ENCODE measurements at places on chromosomes 12 and 14.

- peak; percentile 95 for DNase-seq
Observed at GRCh38 chr12:12899530-12900380, 8.4 kb downstream of the GPRC5A start.

GRCh38 chr12:12281134-12281533 is 14.3 kb upstream of the LRP6 start:
- no peak for DNase-seq

DNA sequence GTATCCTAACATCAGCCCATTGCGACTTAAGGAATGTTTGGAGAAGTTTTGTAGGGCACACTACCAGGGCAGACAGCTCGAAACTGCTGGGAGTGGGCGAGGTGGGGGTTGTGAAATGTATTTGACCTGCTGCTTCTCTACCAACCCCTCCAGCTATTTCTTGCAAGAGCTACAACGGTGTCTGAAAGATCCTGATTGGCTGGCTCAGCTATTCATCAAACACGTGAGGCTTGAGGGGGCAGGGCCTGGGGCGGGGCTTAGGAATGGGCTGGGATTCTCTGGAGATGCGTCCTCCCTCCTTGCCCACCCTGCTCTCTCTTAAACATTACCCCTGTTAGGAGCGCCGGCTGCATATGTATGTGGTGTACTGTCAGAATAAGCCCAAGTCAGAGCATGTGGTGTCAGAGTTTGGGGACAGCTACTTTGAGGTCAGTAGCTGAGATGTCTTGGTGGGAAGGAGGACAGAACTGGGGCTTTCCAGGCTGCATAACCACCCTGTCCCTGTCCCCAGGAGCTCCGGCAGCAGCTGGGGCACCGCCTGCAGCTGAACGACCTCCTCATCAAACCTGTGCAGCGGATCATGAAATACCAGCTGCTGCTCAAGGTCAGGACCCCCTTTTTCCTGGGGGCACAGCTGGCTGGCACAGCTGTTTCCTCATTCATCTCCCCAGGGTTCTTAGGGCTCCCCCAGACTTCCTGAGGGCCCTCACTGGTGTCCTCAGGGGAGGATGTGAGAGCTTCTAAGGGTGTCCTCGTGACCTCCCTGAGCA is 3.1 kb downstream of the ARHGEF25 start:
- no peak for DNase-seq

GRCh38 chr12:65280306-65280705 is 1.8 kb downstream of the MSRB3 start:
- DNase-seq, result peak; percentile 18

DNA sequence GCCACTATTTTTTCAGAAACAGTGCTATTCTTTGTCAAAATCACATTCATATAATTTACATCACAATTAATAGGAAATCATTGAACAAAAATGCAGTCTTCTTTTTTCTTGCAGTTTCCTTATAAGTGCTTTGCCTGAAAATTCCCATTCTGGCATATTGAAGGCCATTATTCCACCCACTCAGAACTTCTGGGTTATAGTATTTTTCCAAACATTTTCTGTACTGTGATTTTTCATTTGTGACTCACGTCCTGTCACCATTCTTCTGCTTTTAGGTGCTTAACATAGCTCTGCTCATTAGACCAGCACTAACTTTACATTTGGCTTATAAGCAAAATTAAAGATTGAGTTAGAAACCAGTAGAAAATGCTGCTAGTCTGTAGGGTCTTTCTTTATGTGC is 241.0 kb upstream of the NPAS3 start:
- DNase-seq, result peak; percentile 25

GRCh38 chr12:131825146-131825892 is 2.9 kb upstream of the MMP17 start:
- peak; percentile 72 for DNase-seq

GRCh38 chr12:41073633-41074472 is 114.3 kb upstream of the PDZRN4 start:
- DNase-seq, result no peak

DNA sequence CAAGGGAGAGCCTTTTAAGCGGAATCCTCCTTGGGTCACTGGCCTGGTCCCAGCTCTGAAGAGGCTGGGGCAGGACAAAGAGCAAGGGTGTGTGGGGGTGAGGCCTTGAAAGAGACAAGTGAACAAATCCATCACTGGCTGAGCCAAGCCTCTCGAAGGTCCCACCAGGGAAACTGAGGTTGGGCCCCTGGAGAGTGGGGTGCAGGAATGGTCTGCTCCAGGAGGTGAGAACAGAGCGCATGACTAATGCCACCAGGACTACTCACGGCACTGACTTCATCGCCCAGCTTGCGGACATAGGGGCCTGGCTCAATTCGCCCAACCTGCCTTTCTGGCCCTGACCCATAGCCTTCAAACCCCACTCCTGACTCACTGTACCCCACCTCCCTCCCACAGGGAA is 19.2 kb upstream of the DEGS2 start:
- DNase-seq, result no peak

DNA sequence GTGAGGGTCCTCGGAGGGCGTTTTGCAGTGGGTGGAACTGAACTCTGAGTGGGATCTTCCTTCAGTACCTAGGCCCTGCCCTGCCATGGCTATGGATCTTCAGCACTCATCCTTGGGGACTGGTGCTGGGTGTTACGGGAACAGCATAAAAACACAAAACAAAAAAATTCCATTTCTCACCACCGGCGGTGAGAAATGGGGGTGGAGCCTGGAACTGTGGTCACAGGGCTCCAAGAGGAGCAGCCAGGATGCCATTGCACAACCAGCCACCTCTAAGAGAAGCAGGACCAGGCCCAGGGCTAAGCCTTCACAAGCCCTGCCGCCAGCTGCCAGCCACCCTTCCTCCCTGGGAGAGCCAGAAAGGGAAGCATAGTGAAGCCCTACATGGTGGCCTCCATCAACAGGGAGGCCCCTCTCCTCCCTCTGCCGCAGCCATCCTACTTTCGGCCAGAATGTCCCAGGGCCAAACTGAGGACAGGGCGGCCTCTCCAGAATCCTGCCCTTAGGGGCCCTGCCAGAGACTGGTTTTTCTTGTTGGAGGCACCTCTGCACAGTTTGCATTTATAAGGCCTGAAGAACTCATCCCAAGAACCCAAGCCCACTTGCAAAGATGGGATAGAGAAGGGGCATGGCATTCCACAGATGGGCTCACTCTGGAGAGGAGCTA is 76.5 kb downstream of the VCPKMT start:
- peak; percentile 69 for DNase-seq

GRCh38 chr14:54774824-54775223 is 127.8 kb downstream of the GCH1 start:
- DNase-seq, result no peak
